ENCODE measurements at places on chromosomes 2 and 18.

DNA sequence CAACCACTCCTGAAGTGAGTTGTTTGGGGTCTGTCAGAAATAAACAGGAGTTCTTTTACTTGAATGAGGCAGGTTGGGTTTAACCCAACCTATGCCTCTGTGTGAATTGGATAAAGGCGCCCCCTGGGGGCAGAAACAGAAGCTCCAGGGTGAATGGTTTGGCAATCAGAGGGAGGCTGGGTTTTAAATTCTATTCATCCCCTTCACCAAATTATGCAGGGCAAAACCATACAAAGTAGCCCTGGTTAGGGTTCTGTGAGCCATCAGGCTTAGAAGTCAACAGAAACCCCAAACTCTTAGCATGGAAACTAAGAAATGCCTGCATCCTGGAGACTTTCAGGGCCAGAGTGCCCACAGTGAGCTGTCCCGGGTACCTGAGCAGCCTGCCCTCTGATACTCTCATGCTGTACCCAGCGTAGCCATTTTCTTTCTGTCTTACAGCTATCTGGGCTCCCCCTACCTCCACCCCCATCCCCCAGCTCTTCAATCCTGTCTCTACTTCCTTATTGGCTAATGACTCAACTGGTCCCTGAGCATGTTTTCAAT lies 241.5 kb downstream of the ICOS start:
- no peak for DNase-seq

GRCh38 chr2:137857881-137858280 lies 106.4 kb upstream of the HNMT start:
- no peak for DNase-seq

DNA sequence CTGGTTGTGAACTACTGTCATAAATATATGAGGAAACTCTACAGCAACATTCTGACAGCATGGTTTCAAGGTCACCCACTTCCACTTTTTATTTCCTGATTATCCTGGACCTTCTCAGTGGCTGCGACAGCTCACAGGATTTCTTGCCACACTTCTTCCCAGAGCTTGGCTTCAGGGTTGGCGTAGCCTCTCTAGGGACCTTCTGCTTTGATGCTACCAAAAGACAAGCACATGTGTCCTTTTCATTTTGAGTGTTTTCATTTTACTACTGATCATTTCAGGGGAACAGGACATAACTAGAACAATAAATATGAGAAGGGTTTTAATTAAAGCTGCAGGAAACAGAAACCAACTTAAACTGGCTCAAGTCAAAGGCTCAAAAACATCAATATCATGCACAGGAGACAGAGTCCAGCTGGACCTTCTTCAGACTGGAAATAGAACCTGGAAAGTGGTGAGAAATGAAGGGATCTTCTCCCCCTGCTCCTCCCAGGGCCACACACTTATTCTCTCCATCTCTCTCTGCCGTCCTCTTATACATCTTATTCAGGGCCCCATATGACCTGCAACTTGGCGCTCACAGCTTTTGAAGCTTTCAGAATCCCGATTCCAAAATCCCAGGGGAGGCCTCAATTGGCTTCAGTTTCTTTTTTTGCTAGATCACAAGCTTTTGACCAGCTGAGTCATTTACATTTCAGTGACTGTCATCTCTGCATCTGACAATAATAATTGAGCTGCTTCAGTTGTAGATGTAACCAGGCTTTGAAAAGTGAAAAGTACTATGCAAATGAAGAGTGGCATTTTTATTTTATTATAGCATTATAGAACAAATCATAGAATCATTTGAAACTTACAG lies 9.7 kb downstream of the VIT start:
- no peak for DNase-seq

DNA sequence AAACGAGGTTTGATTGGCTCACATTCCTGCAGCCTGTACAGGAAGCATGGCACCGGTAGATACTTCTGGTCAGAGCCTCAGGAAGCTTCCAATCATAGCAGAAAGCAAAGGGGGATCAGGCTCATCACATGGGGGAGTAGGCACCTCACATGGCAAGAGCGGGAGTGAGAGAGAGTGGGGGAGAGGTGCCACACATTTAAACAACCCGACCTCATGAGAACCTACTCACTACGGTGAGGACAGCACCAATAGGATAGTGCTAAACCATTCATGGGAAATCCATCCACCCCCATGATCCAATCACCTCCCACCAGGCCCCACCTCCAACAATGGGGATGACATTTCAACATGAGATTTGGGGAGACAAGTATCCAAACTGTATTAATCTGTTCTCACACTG lies 105.8 kb downstream of the SOCS6 start:
- no peak for DNase-seq

GRCh38 chr2:143830476-143830875 lies 689.4 kb downstream of the ZEB2 start:
- DNase-seq = no peak

DNA sequence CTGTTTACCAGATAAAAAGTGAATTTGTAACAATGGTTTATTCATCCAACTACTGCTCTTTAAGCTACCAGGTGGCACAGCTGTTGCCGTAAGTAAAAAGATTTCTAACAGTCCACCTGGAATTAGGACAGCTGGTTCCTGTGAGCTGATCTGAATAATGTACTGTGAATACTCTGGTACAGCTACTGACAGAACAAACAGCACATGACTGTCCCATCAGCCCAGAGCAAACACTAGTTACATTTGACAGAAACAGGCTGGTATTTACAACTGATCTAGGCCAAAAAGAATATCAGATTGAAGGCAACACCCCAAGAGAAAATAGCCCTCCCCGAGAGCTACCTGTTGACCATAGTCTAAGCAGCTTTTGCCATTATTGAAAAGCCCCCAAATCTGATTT lies 840.4 kb downstream of the CPS1 start:
- no peak for DNase-seq

- DNase-seq = no peak
These were observed 29.6 kb downstream of the GAD1 start for GRCh38 chr2:170846314-170846713.
